Stimulated activated CD8-positive, alpha-beta memory T cell treated with anti-CD3 and anti-CD28 coated beads, Interleukin-15, amount 100 ng/mL, for 24 hours (primary cell): ENCODE measurements at places on chromosomes 2 and 18.

GRCh38 chr2:128689971-128690370, 371.3 kb upstream of the HS6ST1 start:
- no peak for DNase-seq

DNA sequence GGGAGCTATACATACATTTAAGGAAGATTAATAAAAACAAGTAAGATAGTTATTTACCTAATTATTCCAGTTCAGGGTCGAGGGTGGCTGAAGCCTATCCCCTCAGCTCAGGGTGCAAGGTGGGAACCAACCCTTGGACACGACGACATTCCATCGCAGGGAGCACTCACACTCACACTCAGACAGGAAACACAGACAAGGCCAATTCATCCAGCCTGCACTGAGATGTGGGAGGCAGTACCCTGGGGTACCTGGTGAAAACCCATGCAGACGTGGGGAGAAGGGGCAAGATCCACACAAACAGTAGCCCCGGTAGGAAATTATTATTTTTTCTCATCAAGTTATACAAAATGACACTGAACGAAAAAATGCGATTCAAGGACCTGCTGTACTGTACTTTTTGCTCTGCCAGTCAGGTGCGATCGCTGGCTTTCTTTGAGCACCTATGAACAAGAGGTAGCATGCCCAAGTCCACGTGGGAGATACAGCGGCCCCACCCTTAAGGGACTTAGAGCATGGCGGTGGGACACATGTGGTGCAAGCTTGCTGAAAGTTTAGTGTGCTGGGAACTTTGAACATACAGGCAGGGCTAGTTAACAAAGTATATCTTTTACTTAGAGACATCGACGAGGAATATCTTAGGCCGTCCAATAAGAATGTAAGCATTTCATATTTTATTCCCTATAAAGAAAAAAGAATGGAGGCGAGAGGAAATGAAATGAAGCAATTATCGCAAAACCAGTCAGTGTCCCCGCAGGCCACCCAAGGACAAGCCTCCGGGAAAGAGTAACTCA, 624 bp downstream of the METTL8 start:
- DNase-seq: no peak

DNA sequence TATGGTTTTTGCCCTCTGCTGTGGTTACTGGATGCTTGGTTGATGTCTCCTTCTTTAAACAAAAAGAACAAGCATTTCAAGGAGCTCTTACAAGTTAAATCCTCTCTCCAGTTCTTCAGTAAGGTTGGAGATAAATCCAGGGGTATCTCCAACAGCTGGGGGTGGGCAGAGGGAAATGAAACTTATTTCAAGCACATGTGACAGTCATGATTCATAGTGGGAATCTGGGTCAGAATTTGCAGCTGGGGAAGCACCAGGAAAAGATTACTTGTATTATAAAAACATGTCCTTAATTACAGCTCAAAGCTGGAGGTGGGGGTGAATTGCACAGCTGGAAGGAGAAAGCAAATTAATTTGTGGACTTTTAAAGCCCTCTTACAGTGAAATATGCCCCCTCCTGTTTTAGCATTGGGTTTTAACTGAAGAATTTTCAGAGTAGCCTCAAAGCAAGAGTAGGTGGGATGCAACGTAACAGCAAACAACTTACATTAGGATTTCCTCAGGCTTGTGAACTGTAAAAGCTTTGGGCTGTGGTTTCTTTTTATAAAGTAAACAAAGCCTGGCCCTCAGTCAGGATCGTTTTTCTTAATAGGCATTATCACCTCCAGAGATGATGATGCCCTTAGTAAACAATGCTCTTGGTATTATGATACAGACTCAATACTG, 596.4 kb downstream of the NYAP2 start:
- no peak for DNase-seq

- DNase-seq: no peak
Measured at GRCh38 chr2:3547915-3548314, 10.2 kb downstream of the RNASEH1 start.

- DNase-seq: no peak
Measured at GRCh38 chr18:30359521-30359920, 683.0 kb downstream of the DSC3 start.

DNA sequence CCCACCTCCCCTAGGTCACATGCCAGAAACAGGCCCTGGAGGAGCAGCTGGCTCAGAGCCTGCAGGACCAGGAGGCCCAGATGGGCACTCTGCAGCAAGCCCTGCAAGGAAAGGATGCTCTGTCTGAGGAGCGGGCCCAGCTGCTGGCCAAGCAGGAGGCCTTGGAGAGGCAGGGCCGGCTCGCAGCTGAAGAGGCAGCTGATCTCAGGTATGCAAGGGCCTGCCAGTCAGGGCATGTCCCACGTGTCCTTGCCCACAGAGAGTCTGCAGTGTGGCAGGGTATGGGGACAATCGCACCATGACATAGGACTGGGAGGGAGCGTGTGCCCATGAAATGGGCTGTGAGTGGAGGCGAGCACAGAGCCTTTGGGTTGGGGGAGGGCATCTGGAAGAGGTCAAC, 39.9 kb downstream of the CROCC2 start:
- no peak for DNase-seq

- no peak for DNase-seq
Measured at GRCh38 chr2:22360735-22361374, 1024.1 kb upstream of the KLHL29 start.

GRCh38 chr2:190713471-190713870, 64.6 kb downstream of the NAB1 start:
- DNase-seq: no peak

- DNase-seq: no peak
Measured at GRCh38 chr2:29013057-29013780, 32.1 kb downstream of the TOGARAM2 start.

GRCh38 chr2:60746318-60746717, 9.8 kb upstream of the PAPOLG start:
- DNase-seq: no peak

GRCh38 chr2:126963390-126963789, 64.7 kb downstream of the TEX51 start:
- DNase-seq: no peak

DNA sequence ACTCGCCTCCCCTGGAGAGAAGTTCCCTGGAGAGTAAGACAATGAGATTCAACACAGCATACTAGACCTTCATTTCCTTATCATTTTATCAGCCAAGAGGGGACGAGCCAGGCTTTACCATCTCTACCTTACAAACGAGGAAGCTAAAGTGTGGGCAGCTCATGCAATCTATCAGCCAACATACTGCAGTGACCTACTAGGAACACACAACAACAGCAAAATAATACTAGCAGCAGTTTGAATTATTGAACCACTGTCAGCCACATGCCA, 60.0 kb upstream of the TEX51 start:
- DNase-seq: no peak

DNA sequence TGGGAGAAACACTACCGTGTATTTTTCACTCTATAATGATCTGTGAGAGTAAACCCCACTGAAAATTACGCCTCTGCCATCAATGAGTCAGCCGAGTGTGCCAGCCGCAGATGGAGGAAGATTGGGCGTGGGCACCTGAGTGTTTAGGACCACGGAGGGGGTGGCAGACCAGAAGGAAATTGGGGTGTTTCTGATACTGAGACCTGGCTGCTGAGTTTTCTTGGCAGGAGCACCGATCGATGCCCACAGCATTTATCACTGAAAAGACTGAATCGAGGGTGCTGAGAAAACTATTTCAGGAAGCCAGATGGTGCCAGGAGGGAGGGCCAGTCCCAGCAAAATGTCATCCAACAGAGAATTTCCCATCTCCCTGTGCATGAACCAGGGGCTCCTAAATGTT, 91.9 kb upstream of the TPO start:
- no peak for DNase-seq

- DNase-seq: no peak
Measured at GRCh38 chr2:168639441-168639898, 163.0 kb upstream of the NOSTRIN start.

- no peak for DNase-seq
Measured at GRCh38 chr2:202064171-202064880, 8.7 kb upstream of the KIAA2012 start.
